ENCODE measurements at places on chromosomes 2 and 18.
A peak's percentile ranks its signal among the peaks of the same experiment; 100 is the strongest.

GRCh38 chr2:209614690-209615369, 156.8 kb upstream of the UNC80 start:
- no peak for DNase-seq

GRCh38 chr2:7724336-7724735, 807.1 kb downstream of the RNF144A start:
- DNase-seq, result no peak

DNA sequence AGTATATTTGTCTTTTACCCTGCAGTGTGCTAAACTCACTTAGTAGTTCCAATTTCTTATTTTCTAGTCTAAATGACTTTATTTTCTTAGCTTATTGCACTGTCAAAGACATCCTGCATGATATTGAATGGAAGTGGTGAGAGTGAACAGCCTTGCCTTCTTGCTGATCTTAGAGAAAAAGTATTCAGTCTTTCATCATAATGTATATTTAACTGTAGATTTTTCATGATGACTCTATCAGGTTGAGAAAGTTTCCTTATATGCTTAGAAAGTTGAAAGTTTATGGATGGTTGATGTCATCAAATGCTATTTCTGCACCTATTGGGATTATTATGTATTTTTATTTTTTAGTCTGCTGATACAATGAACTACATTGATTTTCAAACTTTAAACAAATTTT, 21.3 kb upstream of the COL3A1 start:
- no peak for DNase-seq

- DNase-seq, result no peak
Measured at GRCh38 chr2:19659024-19659792, 242.6 kb downstream of the TTC32 start.

DNA sequence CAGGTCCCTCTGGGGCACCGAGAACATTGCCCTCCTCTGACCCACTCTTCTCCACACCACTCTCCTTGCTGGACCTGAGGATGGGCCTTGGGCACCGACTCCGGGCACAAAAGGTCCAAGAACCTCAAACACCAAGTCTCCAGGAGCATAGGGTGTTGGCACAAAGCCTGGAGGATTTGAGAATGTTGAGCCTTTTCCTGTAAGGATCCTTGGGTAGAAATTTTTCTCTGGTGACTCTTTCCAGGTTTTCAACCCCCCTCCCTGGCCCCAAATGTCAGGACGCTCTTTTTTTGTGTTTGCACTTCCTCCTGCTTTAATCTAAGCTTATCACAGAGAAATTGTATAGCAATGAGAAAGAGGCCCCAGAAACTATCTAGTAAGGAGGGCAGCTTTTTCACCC, 9.2 kb downstream of the SPR start:
- DNase-seq, result peak; percentile 41

- no peak for DNase-seq
Measured at GRCh38 chr2:154392256-154392655, 306.2 kb upstream of the KCNJ3 start.

DNA sequence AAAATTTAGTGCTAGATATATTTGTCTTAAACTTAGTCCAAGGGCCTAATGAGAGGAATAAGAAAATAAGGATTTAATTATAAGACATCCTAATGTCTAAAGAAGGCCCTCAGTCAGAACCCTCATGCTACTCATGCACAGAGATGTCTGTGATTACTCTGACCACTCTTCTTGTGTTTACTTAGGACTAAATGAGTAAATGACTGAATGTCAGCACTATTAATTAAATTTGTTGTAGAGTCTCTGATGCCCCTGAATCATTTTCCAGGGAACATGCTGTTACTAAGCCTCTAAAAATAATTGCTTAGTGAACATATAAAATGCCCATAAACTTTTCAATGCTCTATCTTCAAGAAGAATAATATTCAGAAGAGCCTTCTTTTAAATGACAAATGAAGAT, 32.4 kb downstream of the GULP1 start:
- DNase-seq, result peak; percentile 26

DNA sequence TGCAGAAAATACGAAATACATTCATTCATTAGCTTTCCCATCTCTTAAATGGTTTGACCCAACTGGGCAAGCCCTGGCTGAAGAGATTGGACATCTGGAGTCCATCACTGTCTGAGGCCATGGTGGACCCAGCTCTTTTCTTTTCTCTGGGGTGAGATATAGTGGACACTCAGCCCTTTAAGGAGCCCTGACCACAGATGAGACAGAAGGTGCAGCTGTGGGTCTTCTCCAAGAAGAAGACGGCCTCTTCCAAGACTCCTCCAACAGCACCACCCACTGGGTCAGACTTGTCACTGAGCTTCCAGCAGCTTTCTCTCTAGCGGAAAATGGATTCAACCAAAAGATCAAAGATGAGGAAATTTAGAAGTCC, 27.2 kb downstream of the TWIST2 start:
- DNase-seq, result no peak

DNA sequence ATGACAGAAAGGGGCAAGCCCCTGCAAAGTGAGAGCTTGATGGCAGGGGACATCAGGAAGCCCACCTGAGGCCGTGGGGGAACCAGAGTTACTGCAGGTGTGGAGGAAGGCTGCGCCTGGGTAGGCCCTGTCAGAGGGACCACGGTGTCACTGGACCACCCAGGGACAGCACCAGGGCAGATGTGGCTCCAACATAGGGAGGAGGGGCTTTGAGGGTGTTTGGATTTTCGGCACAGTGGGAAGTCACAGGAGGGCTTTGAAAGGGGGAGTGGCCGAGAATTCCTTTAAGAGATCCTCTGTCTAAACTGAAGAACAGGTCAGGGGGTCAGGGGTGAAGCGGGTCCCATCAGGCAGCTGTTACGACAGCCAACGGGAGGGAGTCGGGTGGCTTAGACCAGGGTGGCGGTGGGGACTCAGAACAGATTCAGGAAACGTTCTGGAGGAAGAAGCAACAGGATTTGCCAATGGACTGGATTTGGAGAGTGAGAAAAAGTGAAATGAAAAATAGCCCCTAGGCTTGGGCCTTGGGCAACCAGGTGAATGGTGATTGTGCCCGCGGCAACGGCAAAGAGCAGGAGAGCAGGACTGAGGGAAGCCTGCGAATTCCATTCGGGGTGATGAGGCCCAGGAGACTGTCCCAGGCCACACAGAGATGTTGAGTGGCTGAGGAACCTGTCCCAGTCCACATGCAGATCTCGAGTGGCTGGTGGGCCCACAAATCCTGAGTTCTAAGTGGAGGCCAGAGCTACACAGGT, 166.1 kb downstream of the LAMA1 start:
- no peak for DNase-seq

DNA sequence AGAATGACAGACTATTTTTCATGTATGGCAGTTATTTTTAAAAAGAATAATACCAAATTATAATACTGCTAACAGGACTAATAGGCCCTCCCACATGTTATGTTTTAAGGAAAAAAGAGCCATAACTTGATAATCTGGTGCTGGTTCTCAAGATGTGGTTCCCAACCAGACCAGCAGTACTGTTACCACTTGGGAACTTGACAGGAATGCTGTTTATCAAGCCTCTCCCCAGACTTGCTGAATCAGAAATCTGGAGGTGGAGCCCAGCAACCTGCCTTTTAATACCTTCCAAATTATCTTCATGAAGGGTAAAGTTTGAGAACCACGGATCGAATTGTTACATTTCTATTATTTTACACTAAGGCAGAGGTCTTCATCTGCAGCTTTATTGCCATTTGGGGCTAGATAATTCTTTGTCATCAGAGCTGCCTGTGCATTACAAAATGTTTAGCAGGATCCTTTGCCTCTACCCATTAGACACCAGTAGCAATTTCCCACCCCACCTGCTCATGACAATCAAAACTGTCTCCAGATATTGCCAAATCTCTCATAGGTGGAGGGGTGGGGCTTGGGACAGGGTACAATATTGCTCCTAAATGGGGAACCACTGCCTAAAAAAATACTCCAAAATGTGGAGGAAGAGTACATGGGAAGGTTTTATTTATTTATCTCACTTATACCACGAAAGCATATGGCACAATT, 629.6 kb downstream of the ARHGAP15 start:
- no peak for DNase-seq

- peak; percentile 26 for DNase-seq
Measured at GRCh38 chr2:145091967-145092366, 572.0 kb upstream of the ZEB2 start.

- no peak for DNase-seq
Measured at GRCh38 chr2:169572821-169573159, 875 bp downstream of the FASTKD1 start.

DNA sequence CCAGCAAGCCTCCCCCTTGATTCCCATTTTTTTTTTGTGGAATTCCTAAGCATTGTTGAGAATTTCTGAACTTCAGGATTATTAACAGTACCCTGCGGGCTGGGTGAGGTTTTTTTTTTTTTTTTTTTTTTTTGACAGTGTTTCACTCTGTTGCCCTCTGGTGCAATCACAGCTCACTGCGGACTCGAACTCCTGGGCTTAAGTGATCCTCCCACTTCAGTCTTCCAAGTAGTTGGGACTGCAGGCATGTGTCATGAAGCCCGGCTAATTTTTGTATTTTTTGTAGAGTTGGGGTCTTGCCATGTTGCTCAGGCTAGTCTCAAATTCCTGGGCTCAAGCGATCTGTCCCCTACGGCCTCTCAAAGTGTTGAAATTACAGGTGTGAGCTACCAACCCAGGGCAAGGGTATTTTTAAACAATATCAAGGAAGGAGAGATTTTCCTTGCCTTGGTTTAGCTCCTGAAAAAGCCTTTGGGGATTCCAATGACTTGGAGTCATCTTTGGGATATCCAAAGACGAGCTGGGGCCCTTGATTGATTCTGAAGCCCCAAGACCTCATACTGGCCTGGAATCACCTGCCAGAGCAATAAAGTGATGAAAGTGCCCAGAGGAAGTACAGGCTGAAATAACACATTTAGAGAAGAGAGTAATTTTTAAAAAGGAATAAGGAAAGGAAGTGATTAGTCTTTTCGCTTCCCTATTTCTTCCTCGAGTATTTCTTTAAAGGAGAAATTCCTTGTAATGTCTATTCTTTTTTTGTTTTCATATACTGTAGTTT, 240.2 kb downstream of the TGIF1 start:
- no peak for DNase-seq

DNA sequence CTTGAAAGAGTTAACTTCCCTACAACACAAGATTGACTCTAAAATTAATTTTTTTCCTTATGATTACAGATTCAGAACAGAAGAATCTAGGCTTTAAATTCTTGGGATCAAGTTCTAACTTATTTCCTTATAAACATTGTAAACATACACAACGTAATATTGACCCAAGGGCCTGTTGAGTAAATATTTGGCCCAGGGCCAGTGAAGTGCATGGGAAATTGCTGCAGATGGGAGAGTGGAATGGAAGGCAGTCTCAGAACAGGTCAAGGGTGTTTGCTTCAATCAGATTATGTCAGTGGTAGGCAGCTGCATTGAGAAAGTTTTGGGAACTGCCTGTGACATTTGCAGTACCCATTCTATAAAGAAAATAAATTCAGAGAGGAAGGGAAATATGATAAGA, 137.6 kb downstream of the MYO1B start:
- DNase-seq, result no peak

GRCh38 chr2:238277695-238278094, 10.7 kb downstream of the PER2 start:
- DNase-seq, result no peak

- DNase-seq, result no peak
Measured at GRCh38 chr2:151150331-151151320, 111.0 kb downstream of the RBM43 start.

DNA sequence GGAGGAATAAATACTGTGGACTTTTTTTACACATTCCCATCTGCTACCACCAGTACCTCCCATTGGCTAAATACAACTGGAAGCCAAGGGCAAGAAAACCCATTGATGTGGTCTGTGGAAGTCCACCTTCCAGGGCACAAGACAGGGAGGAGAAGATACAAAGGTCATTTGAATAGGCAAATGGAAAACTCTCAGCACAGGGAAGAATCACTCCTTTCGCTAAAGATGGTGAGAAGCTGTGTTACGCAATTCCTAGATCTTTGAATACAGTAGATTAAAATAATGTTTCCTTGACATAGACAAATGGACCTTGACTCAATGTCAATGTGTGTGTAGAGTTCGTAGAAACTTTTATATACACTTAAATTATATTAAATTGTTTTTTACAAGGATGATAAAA, 70.9 kb upstream of the ERBB4 start:
- no peak for DNase-seq

DNA sequence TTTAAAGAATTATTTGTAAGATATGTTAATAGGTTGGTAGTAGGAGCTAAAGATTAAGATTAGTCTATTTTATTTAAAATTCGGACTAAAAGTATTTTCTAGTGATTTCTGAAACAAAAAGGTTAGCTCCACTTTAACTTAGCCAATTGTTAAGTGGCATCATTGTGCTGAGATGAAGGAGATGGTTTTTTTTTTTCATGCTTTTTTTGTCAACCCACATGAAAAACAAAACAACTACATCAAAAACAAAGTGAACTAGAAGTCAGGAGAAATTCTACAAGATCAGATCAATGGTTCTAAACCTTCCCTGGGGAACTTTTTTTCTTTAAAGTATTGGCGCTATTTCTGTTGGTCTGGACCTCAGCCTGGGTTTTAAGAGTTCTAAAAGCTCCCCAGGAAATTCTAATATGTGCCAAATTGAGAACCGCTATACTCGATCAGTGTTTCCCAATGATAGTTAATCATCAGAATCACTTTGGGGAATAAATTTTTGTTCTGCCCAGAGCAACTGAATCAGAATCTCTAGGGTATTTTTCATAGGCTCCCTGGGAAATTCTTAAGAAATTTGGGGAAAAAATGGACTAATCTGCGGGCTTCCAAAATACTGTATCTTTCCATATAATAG, 2.3 kb downstream of the ZC3H6 start:
- DNase-seq, result no peak

DNA sequence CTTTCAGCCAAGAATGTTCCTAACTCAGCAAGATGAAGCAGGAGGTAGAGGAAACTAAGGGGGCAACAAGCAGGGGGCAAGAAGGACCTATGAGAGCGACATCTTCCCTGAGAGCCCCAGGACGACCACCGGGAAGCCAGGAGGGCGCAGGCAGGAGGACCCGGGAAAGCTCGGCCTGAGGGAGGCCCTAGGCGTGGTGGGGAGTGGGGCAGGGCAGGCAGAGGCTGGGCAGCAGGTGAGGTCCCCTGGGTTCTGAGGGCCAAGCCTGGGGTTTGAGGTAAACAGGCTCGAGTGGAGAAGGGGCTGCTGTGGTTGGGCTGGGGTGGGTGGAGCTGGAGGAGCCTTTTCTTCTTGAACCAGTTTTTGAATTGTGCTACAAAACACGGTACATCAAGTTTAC, 1.3 kb upstream of the ALPI start:
- DNase-seq, result no peak

- peak; percentile 59 for DNase-seq
Measured at GRCh38 chr2:30358842-30359241, 88.2 kb upstream of the LCLAT1 start.
